ENCODE measurements at places on chromosomes 4 and X. TPM values are rescaled to one million over a fixed set of nuclear protein-coding genes. Genes with fewer than 3 reads are reported as not detected.

The DGAT2L6 gene
- polyA plus RNA-seq, result not detected

- DNase-seq, result no peak
These were observed 24.8 kb upstream of the PTPN13 start for GRCh38 chr4:86569103-86569870.

DNA sequence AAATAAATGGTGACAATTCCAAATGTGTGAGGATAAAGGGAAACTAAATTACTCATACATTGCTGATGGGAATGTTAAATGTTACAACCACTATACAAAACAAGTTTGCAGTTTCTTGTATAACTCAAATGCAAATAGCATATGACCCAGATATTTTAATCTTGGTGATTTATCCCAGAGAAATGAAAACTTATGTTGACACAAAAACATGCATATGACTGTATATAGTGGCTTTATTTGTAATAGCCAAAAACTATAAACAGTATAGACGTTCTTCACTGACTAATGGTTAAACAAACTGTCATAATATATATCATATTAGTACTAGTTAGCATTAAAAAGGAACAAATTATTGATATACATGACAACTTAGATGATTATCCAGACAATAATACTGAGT lies 619.2 kb downstream of the PDHA2 start:
- DNase-seq, result no peak

GRCh38 chr4:87092389-87093141 lies 127.9 kb downstream of the KLHL8 start:
- no peak for DNase-seq

- DNase-seq, result no peak
These were observed 114.5 kb downstream of the IRF2 start for GRCh38 chr4:184359888-184360287.

- no peak for DNase-seq
These were observed 114.6 kb upstream of the PUDP start for GRCh38 chrX:7262551-7262950.

GRCh38 chrX:96183843-96184242 lies 500.8 kb upstream of the DIAPH2 start:
- DNase-seq, result no peak

- DNase-seq, result no peak
These were observed 778.4 kb upstream of the AADAT start for GRCh38 chr4:170868170-170868569.

DNA sequence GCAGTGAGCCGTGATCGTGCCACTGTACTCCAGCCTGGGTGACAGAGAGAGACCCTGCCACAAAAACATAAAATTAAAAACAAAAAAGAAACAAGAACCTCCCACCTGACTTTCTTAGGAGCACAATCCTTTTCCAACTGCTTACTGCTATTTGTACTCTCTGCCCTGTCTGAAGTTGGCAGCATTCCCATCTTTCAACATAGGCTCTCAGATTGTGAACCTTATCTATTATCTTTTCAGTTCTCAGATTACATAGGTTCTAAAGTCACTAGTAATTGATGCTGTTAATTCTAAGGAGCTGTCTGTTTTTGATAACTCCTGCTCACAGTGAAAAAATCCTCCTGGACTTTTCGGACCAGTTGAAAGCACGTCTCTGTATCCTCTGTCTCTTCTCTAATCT lies 812.2 kb upstream of the CT83 start:
- no peak for DNase-seq

- DNase-seq, result no peak
These were observed 1.8 kb downstream of the CCSER1 start for GRCh38 chr4:90128961-90129495.

- DNase-seq, result no peak
These were observed 88.5 kb downstream of the ADRA2C start for GRCh38 chr4:3854661-3855060.

DNA sequence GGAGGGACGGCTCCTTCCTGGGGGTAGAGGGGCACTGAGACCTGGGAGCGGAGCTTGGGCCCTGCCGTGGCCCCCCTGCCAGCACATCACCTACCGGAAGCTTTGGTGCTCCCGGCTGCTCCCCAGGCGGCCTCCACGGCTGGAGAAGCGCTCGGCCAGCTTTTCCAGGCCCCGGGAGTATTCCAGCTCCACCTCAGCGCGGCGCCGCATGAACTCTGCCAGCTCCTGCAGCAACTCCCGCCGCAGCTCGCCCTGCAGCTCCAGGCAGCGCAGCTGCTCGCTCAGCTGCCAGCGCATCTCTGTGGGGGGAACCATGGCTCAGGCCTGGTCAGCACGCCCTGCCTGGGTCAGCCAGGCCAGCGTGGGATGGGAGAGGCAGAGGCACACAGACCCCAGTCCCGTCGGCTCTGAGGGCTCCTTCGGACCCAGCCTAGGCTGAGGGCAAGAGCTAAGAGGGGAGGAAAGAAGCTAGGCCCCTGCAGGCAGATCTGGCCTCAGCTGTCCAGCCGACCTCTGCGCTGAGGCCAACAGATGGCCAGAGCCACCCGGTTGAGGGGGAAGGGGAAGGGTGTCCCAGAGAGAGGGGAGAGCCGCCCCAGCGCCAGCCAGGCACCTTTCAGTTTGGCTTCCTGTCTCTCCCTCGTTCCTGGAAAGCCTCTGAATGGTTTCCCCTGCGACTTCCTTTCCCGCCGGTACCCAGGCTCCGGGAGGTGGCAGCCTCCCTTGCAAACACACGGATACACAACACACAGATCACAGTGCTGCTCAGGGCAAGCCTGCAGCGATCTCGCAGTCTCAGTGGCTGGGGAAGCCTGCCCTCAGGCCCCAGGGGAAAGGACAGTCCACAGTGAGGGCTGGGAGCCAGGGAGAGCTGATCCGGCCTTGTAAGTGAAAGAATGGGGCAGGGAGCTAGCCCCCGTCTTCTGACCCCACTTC lies 4.3 kb downstream of the ARHGAP4 start:
- no peak for DNase-seq

DNA sequence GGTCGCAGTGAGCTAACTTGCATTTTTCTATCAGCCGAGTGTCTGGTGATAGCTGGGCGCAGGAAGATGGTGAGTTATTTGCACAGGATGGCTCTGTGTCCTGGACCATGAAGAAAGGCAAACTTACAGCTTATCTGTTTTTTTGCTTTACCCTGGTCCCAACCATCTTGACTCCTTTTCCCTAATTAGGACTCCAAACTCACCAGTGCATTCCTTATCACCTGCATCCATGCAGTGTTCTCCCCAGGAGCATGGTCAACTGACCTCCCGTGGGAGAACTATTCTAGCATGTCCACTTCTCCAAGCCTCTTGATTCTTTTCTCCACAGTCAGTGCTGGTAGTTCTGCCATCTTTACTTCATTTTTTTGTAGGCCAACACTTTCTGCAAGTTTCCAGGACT lies 68.2 kb upstream of the WWC2 start:
- DNase-seq, result no peak

The SPIN2A gene
- polyA plus RNA-seq, result 3.4 TPM

DNA sequence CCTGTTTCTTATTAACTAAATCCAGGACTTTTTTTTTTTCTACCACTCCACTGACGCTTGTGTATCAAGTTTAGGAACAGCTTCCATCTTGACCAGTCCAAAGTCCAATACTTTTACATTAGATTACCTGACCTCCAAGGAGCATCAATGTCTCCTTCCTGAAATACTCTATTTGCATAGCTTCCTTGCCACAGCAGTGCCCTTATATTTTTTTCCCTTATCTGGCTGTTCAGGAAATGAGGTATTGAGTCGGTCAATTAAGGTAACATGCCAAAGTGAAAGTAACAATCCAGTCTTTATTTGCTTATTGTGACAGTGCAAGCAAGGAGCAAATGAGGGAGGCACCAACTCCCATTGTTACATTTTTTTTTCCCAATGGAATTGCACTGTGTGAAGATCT lies 730.8 kb upstream of the NDST4 start:
- DNase-seq, result no peak

The PCSK1N gene
- polyA plus RNA-seq, result not detected

The RNF128 gene
- polyA plus RNA-seq, result not detected

GRCh38 chr4:183201331-183201730 lies 102.3 kb downstream of the WWC2 start:
- no peak for DNase-seq

GRCh38 chrX:136397001-136397400 lies 90.7 kb upstream of the BRS3 start:
- no peak for DNase-seq

DNA sequence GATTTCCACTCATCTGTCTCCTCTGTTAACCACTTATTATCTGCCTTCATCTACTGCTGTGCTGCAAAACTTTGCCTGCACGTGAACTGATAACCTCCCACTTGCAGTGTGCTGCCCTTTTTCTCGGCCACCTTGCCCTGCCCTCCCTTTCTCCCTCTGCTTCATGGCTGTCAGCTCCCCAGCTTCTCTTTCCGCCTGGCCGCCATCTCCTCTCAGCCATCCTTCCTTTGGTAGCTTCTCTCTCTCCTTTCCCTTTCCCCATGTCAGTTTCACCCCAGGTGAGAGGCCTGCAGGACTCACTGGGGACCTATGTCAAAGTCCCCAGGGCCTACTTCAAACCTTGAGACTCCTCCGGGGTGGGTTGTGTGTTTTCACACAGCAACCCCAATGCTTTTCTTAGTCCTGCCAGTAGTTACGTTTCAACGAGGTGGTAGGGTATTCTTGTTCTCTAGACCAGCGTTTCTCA lies 6.6 kb downstream of the MSL3 start:
- no peak for DNase-seq

- no peak for DNase-seq
These were observed 78.8 kb downstream of the PHEX start for GRCh38 chrX:22110729-22111494.

DNA sequence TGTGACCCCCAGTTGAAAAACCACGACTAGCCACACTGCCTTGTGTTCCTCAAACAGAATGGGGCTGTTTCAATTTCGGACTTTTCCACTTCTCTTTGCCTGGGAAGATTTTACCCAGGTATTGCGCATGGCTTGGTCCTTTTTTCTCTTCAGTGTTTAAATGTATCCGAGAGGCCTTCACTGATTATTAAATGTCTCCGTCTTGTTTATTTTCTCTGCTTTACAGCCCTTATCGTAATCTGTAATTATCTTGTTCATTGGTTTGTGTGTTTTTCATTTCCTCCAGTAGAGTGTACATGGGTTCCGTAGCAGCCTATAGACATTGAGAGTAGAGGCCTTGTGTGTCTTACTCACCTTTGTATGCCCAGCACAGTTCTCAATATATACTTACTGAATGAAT lies 2.4 kb downstream of the MOSPD2 start:
- DNase-seq, result no peak

DNA sequence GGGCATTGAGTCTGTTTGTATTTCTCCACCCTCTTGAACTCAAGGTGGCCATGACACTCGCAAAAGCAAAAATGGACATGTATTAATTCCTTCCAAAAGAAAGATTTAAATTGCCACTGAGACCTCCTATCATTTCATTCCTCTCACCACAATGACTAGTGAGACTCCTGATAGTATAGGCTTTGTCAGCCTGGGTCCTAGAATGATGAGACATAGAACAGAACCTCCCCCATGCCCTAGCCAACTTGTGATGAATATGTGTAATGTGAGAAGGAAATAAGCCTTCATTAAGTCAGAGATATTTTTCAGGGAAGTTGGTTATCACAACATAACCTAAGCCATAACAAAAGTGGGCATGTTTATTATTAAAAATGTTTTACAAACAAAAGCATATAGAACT lies 62.5 kb downstream of the ASB9 start:
- DNase-seq, result no peak

The TENM3 gene
- 17.7 TPM for polyA plus RNA-seq

DNA sequence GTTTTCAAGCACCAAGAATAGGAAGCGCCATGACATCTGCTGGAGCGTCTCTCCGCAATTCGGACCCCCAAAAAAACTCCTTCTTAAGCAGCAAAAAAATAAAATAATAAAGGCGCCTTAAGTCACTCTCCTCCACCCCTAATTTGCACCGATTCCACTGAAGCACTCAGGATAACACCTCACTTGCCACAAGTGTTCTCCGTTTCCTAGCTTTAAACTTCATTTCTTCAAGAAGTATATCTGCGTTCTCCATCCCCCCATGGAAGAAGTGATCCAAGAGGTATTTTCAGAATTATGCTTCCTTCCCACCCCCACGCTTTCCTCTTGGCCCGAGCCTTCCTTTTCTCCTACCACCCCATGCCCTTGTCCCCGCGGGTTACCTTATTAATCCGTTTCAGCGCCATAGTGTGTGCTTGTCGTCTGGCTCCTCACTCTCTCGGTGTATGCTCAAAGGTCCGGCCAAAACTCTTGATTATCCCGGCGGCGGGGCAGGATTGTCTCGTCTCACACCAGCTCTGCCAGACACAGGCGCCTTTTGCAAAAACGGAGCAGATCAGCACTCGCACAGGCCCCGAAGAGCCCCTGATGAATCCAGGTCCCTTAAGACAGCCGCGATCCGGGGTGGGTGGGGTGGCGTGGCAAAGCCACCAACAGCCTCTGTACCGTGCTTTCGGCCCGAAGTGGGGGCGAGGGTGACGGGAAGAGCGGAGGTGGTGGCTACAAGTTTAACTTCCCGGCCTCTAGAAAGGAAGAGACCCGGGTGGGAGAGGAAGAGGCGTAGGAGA lies 1.1 kb downstream of the UBE2D3 start:
- DNase-seq, result no peak

The COL4A5 gene
- 18.4 TPM for polyA plus RNA-seq

The PPARGC1A gene
- polyA plus RNA-seq, result 10.5 TPM

GRCh38 chrX:3815896-3816664 lies 102.6 kb upstream of the PRKX start:
- peak; percentile 36 for DNase-seq

- no peak for DNase-seq
These were observed 26.7 kb downstream of the SH3RF1 start for GRCh38 chr4:169243825-169244609.

DNA sequence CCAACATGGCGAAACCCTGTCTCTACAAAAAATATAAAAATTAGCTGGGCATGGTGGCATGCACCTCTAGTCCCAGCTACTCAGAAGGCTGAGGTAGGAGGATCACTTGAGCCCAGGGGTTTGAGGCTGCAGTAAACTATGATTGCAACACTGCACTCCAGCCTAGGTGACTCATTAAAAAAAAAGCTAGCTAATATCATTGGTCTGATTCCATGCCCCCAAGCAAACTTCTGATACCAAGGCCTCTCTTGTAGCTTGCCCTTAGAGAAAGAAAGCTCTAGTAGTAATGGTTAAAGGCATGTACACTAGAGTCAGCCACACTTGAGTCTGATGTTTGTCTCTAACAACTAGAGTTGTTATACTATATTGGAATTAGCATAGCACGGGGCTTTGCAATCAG lies 32.6 kb upstream of the PHF8 start:
- no peak for DNase-seq

GRCh38 chr4:77861495-77861894 lies 1.1 kb upstream of the MRPL1 start:
- DNase-seq, result no peak

The DCLK2 gene
- polyA plus RNA-seq, result 9.4 TPM

DNA sequence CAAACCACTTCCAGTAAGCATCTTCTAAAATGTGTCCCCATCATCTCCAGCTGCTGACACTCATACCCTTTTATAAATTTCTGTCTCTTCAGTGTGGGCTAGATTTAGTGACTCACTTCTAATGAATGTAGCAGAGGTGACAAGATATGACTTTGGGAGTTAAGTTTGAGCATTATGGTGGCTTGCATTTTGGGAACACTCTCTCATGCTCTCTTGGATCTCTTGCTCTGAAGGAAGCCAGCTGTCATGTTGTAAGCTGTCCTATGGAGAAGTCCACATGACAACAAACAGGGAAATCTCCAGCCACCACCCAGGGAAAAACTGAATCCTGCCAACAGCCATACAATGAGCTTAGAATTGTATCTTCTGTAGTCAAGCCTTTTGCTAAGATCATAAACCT lies 691.3 kb upstream of the PCDH7 start:
- DNase-seq, result no peak
